Activated CD4-positive, alpha-beta memory T cell treated with anti-CD3 and anti-CD28 coated beads, Interleukin-2, amount 10 ng/mL, durations not matched to agents 7 days and 5 days (primary cell): ENCODE measurements at places on chromosomes 4 and X. TPM values are rescaled to one million over a fixed set of nuclear protein-coding genes. Genes with fewer than 3 reads are reported as not detected.

GRCh38 chrX:132063862-132064261 lies 40.8 kb downstream of the STK26 start:
- no peaks in the 10 kb centered on the region for H3K27me3 ChIP-seq
- H3K36me3 ChIP-seq = peaks cover 6% of the 10 kb centered on the region
- no peak overlapping the region for H3K27ac ChIP-seq

DNA sequence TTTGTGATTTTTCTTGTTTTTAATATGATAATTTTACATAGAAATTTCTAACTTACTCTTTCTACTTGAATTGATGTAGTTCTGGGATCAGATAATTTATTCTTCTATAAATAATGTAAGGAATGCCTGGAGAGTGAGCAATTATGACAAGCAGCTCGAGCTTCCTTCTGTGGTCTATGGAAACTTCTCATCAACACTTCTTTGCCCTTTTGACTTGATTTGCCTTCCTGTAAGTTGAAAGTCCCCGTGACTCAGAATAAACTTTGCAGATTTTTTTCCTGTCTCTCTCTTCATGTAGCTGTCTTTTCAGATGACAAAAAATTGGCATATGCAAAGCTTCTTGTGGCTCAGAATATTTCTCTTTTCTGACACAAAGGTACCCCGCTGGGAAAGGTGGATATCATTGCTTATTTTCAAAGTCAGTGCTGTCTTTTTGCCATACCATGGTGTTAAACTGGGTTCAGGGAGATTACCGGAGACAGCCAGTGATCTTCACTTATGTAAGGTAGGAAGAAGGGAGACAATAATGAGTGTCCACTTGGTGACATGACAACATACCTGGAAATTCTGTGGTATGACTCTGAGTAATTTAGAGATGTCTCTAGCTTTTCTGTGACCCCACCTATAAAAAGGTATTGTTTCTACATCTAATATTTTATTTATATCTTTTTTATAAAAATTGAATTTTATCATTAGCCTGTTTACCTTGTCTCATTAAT lies 278.6 kb upstream of the GNPDA2 start:
- no peaks in the 10 kb centered on the region for H3K27me3 ChIP-seq
- H3K36me3 ChIP-seq = no peaks in the 10 kb centered on the region
- no peaks in the 10 kb centered on the region for H3K4me1 ChIP-seq
- no peak overlapping the region for H3K4me3 ChIP-seq
- H3K27ac ChIP-seq = no peak overlapping the region

MAP9 gene
- 2.7 TPM for total RNA-seq

RHOXF1 gene
- not detected for total RNA-seq
